ENCODE measurements at places on chromosomes 1 and 21.

DNA sequence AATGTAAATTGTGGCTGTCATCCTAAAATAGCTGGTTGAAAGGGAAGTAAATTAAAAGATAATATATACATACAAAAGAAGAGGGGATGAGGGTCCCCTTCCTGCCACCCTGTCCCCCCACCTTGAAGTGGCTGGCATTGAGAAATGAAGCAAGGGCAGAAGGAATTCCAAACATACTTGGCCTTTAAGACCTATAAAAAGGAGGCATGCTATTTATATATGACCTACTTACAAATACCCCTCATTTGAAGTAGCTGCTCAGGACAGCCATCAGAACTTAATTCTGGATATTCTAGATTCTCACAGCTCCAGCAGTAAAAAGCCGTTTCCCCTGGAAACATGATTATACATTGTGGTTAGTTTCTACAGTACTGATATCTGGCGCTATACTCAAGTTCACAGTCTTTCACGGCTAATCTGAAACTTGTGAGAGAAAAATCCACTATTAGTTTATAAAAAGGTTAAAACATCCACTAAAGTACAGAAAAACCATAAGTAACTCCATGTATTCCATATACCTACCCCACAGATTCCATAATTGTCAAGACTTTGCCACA, 9.6 kb upstream of the MAP10 start:
- DNase-seq: no peak

DNA sequence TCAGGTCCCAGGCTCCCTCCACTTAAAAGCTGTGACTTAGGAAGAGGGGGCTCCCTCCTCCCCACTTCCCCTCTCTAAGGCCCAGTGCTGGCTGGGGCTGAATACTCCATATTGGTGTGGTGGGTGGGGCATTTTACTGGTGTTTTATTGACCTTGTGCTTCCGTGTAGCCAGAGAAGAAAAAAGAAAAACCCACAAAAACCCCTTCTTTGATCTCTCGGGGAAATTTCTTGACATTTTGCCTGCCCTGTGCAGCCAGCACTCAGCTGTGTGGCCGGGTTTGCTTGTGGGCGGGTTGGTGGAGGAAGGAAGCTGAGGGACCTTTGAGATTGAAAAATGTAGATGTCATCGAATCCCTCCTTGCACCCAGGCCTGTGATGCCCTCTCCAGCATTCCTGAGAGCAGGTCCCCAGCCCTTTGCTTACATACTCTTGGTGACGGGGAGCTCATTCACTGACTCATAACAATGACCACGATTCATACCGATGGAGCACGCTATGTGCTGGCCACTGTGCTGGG, 24.8 kb downstream of the TNFRSF8 start:
- no peak for DNase-seq

GRCh38 chr1:59162665-59163064, 134.2 kb upstream of the FGGY start:
- DNase-seq: no peak

DNA sequence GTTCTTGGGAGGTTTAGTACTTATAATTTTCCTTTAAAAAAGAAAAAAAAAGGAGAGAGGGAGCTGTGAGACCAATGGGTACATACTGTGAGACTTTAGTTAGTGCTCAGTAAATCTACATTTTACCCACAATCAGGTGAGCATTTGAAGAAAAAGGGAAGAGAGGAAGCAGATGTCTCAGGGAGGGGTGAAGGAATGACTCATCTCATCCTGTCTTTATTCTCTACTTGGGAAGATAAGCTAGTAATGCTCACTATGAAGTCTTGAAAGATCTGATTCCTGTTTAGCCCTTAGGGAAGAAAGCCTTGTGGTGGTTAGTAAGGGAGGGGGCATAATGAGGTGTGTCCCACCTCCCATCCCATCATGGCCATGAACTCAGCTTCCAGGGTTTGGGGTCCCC, 112.6 kb downstream of the PLD5 start:
- DNase-seq: no peak

DNA sequence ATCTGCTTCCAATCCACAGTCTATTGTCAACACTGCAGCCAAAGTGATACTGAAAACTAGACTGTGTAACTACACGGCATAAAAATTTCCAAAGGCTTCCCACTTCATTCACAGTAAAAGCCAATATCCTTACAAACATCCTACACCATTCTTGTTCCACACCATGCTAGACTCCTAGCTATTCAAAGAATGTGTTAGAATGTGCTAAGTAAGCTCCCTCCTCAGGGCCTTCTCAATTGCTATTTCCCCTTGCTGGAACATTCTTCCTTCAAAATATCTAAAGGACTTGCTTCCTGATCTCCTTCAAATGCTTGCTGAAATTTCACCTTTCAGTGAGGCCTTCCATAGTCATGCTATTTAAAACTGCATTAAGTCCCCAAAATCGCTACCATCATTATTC, 228.1 kb downstream of the AKT3 start:
- DNase-seq: no peak

DNA sequence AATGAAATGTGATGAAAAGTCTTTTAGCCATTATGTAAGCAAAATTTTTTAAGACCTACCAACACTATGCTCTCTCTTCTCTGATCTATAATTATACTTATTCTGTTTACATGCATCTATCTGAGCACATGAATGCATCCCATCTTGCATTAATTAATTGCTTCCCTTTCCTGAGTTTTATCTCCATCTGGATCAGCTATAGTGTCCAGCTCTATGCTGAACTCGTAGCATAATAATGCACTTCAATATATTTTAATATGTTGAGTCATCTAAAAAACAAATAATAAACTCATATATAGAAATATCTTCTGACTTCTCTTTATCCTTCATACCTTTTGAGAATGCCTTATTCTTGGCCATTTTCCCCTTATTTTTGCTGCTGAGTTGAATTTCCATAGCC, 1097.8 kb downstream of the TTLL7 start:
- DNase-seq: no peak

GRCh38 chr1:205244384-205244783, 16.6 kb downstream of the TMCC2 start:
- DNase-seq: no peak

GRCh38 chr1:220680085-220680687, 10.0 kb upstream of the C1orf115 start:
- DNase-seq: no peak

DNA sequence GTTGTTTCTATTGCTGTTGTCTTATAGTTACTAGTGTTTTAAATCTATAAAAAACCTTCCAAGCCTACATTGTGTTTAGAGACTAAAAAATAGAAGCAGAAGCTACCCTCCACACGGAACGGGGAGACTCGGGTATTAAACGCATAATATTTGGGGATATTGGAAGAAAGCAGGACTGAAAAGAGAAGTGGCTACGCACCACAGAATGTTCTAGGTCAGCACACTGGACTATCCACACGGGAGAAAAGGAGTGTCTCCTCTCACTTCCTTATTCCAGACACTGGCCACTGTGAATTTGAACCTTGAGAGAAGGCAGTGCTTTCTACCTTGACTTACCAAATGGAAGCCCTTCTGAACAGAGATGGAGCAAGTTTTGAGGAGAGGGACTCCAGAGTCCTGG, 1.0 kb upstream of the OR10J4 start:
- DNase-seq: no peak
